ENCODE measurements at places on chromosomes 6 and 20.
A peak's percentile ranks its signal among the peaks of the same experiment; 100 is the strongest.

DNA sequence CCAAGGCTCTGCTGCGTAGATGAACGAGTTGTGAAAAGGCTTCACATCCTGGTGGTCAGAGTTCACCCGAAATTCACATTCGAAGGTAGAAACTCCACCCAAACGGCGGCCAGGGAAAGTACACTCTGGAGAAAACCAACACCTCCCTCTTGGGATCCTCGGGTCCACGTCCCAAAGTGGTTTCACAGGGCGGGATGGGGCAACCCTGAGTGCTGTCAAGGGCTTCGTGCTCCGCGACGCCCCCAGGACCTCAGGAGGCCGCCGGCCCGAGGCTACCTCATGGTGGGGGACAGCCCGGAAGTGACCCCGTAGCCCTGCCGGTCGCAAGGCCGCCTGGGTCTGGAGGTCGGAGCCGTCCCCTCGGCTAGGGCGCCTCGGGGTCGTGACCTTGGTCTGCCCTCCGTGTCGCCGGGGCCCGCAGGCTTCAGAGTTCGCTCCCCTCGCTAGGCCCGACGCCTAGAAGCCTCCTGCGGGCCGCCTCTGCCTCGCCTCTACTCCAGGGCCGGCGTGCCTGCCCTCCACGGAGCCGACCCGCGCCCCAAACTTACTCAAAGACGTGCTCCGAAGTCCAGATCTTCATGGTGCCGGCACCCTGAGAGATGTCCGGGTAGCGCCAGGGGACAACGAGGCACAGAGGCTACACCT, at the start of gene PRELID3B:
Gene PRELID3B (minus strand): TSS at position 636 of the 645 bp plus-strand sequence. CDS start 56 bp downstream, at position 580.
- DNase-seq = no peak

DNA sequence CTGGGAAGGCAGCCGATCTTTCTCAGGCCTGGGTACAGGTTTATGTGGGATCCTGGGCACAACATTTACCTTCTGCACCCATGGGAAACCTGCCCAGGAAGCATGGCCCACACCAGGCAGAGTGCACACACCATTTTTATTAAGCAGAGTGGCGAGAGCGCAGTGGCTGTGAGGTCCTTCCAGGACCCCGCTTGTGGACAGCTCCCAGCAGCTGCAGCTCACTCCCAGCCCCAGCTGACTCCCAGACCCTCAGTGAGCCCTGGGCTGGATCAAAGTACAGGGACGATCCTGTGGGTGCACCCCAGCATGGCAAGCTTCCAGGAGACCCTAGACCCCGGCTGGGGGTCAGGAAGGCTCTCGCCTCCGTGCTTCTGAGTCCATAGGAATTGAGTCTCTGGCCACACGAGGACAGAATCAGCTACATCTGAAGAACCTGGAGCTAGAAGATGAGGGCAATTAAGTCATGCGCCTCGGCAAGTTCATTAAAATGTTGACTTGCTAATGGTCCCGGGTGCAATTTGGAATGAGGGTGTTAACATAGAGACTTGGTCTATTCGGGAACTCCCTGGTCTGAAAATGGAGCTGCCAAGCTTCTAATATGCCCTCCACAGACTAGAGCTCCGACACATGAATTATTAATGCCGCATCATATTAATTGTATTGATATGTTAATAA, 65.4 kb upstream of the SLCO4A1 start:
- no peak for DNase-seq

GRCh38 chr6:148516617-148517016, 174.0 kb downstream of the SASH1 start:
- no peak for DNase-seq

- DNase-seq = peak; percentile 56
Measured at GRCh38 chr6:137076277-137077068, 31.7 kb upstream of the IL20RA start.

GRCh38 chr20:1555952-1556351, 1.6 kb downstream of the SIRPD start:
- no peak for DNase-seq

DNA sequence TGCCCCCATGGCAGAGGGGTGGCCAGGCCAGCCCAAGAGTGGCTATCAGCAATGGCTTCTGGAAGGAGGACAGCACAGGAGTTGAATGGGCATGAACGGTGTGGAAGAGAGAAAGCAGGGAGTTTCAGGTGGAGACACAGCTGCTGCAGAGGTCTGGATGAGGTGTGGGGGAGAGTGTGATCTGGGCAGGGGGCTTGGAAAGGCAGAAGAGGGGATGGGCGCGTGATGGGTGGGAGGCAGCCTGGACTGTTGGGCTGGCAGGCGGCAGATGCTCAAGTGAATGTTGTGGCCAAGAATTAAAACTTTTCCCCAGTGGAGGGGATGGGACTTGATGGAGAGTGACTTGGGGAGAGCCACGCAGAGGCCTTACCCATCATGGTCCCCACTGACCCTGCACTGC, 46.5 kb downstream of the TOX2 start:
- DNase-seq = no peak

- DNase-seq = no peak
Measured at GRCh38 chr6:140043357-140043756, 668.9 kb upstream of the CITED2 start.

- peak; percentile 11 for DNase-seq
Measured at GRCh38 chr20:57570145-57570850, 9.4 kb downstream of the PCK1 start.

- DNase-seq = no peak
Measured at GRCh38 chr6:150055131-150055530, 13.8 kb downstream of the ULBP3 start.

GRCh38 chr20:43541214-43541613, 17.6 kb upstream of the SGK2 start:
- no peak for DNase-seq

- DNase-seq = no peak
Measured at GRCh38 chr6:25010902-25011625, 75.3 kb upstream of the RIPOR2 start.

GRCh38 chr6:4167833-4168232, 32.5 kb upstream of the ECI2 start:
- no peak for DNase-seq

DNA sequence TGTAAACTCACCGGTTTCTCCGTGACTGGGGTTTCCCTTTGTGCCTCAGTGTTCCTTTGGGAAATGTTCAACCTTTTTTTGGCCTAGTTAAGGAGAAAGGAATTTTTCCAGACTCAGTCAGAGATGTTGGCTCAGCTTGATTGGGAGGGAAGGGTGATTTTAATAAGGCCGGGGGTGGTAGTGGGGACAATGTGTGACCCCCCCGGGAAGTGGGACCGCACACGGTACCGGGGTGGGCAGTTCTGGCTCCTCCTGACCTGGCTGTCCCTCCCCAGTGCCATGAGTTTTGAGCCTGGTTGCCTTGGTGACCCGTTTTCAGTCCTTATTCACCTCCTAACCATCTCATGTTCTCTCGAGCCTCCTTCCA, 132.7 kb downstream of the SNX5 start:
- no peak for DNase-seq

DNA sequence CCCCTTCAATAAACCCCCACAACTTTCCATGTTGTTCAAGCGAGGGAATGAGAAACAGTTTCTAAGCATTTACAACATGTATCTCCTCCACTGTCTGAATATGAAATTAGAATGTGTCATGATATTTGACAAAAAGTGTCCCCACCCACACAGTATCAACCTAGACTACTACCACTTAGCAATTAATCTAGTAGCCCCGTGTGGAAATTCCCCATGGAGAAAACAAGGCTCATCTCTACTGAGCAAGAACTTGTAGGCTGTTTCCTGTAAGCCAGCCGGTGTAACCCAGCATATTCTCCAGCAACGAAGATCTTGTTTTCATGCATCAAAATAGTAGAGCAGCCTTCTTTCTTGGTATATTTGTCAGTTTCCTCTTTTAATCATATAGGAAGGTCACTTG, 115.0 kb downstream of the IRF4 start:
- DNase-seq = no peak

- peak; percentile 17 for DNase-seq
Measured at GRCh38 chr6:42368181-42368580, 83.5 kb downstream of the TRERF1 start.

GRCh38 chr20:42252116-42252515, 633.9 kb upstream of the CHD6 start:
- DNase-seq = no peak

DNA sequence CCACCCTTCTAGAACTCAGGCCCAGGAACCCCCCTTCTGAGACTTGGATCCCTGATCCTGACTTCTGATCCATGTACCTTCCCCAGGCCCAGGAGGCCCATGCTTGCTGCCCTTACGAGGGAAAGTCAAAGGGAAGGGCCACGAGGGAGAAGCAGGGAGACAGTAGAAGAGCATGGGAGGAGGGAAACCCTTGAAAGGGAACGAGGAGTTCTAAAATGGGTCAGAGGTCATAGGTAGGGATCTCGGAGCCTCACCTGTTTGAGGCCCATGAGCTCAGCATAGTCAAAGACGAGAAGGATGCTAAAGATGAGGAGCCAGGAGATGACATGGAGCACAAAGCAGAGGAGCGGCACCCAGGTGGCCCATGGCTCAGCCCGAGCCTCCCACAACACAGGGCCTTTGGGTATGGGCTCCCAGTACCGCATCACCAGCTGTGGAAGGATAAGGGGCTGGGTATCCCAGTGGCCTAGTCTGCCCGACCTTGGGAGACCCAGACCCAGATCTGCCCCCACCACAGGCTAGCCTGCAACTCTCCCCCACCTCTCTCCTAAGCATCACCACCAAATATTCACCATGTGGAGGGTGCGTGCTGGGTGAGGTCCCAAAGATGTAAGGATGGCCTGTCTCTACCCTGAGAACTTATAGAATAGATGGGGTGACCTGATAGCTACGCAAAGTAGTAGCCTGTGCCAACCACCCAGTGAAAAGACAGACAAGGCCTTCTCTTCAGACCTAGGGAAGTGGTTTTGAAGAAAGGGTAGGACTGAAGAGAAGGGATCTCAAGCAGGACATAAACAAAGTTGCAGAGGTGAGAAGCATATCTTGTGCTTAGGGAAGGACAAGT, 1.5 kb downstream of the NRM start:
- no peak for DNase-seq

GRCh38 chr6:127100510-127101140, 17.8 kb upstream of the RSPO3 start:
- no peak for DNase-seq

DNA sequence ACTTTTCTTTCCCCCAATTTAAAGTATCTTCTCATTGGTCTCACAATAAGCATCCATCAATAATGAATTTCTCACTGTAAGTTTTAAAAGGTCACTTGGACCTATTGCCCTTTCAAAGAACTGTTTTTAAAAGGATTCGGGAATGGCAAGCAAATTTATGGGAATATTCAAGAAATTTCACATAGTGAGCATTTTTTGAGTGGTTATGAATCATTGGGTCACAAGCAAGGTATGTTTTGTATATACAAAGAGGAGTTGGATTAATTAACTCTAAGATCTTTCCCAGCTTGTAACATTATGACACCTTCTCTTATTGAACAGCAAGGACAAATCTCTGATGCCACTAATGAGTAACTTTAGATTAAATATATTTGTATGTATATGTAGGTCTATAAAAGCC, 165.0 kb downstream of the MOXD1 start:
- DNase-seq = no peak

DNA sequence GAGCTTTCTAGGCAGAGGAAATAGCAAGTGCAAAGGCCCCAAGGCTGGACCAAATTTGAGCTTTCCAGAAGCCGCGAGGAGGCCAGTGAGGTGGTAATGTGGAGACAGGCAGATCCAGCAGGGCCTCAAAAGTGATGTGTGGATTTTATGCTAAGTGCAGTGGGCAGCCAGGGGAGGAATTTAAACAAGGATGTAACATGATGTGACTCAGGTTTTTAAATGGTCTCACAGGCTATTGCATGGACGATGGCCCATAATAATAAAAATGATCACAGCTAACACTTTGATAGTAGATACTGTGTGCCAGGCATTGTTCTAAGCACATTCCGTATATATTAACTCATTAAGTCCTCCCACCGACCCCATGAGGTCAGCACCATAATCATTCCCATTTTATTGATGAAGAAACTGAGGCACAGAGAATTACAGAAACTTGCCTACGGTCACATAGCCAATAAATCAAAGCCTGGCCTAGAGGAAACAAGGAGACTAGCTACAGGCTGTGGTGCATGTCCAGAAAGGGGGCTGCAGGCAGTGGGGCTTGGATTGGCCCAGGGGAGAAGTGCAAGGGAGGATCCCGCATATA, 18.0 kb upstream of the PREX1 start:
- DNase-seq = no peak

- DNase-seq = no peak
Measured at GRCh38 chr6:127291495-127291894, 24.8 kb downstream of the RNF146 start.

DNA sequence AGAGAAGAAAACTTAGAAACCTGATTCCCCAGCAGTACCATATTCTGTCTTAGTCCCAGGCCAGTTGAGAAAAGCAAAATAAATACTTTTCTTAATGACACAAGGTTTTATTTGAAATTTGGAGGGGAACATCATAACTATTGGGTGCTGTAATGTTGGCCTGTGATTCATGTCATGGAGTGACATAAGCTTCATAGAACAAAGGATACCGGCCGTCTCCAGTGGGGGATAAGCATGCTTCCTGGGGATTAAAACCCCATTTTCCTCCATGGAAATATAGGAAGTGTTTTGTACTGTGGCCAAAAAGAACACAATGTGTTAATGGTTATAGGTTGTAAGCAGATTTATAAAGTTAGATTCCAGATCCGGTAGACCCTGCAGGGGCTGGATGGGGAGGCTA, 18.0 kb downstream of the MTHFD1L start:
- DNase-seq = no peak

DNA sequence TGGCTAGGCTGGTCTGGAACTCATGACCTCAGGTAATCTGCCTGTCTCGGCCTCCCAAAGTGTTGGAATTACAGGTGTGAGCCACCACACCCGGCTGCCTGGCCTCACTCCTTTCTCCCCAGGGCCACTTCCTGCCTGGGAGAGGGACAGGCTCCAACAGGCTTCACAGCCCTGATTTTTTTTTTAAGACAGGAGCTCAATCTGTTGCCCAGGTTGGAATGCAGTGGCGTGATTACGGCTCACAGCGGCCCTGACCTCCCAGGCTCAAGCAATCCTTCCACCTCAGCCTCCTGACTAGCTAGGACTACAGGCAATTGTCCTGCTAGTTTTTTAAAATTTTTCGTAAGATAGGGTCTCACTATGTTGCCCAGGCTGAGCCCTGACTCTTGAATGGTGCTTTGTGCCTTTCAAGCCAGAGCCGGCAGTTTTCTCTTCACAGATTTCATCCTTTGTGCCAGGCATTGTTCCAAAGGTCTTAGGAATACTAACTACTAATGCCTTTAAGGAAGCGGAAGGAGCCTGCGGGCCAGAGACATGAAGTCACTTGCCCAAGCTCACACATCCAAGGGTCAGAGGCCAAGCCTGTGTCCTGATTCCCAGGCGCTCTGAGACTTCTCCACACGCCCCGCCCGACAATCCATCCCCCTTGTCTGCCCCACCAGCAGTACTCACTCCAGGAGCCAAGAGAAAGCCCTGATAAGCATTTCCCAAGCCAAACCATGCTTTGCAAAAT, 19.2 kb downstream of the CAPN11 start:
- DNase-seq = no peak

GRCh38 chr20:41228858-41229257, 88.7 kb downstream of the ZHX3 start:
- no peak for DNase-seq

DNA sequence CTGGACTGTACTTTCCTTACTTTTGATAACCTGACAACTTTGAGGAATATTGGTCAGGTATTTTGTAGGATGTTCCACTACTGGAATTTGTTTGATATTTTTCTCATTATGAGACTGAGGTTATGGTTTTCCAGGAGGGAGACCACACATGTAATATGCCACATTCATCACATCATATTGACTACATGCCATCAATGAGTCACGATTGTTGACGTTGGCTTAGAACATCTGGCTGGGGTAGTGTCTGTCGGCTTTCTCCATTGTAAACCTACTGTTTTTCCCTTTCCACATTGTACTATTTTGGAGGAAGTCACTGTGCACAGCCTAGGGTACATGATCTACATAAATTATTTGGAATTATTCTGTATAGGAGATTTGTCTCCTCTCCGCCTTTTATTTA, 1.4 kb upstream of the STX11 start:
- no peak for DNase-seq
